ENCODE measurements at places on chromosomes 4 and X. TPM values are rescaled to one million over a fixed set of nuclear protein-coding genes. Genes with fewer than 3 reads are reported as not detected.

SULT1B1 gene
- total RNA-seq, result not detected

RAB9B gene
- total RNA-seq, result 0.40 TPM

ETDA gene
- total RNA-seq, result not detected

ABLIM2 gene
- total RNA-seq, result not detected

TMEM31 gene
- not detected for total RNA-seq

FRMPD4 gene
- 0.06 TPM for total RNA-seq

PDZD4 gene
- 0.17 TPM for total RNA-seq

F9 gene
- total RNA-seq, result not detected

NEIL3 gene
- total RNA-seq, result 18.2 TPM

FGF5 gene
- total RNA-seq, result 5.8 TPM

DCAF12L1 gene
- total RNA-seq, result 10.7 TPM

SCML2 gene
- total RNA-seq, result 2.0 TPM

APLN gene
- total RNA-seq, result 0.36 TPM

GLA gene
- total RNA-seq, result 61.6 TPM

NWD2 gene
- total RNA-seq, result not detected

FAM149A gene
- 25.1 TPM for total RNA-seq

RFC1 gene
- 31.6 TPM for total RNA-seq

SHISA3 gene
- total RNA-seq, result 3.6 TPM

MAP3K15 gene
- 1.7 TPM for total RNA-seq

ARSD gene
- 6.7 TPM for total RNA-seq

C1QTNF7 gene
- not detected for total RNA-seq

CSAG1 gene
- not detected for total RNA-seq

ENPEP gene
- total RNA-seq, result 6.0 TPM

MAGEB6 gene
- not detected for total RNA-seq

STBD1 gene
- total RNA-seq, result 7.8 TPM

PTCHD1 gene
- total RNA-seq, result not detected

ABCG2 gene
- total RNA-seq, result 0.29 TPM

SCFD2 gene
- total RNA-seq, result 8.9 TPM

LRRC66 gene
- 0.07 TPM for total RNA-seq

CFP gene
- total RNA-seq, result 0.06 TPM
